ENCODE measurements at places on chromosomes 11 and 22.

GRCh38 chr22:47278655-47279054, 516.2 kb downstream of the TBC1D22A start:
- no peak for DNase-seq

DNA sequence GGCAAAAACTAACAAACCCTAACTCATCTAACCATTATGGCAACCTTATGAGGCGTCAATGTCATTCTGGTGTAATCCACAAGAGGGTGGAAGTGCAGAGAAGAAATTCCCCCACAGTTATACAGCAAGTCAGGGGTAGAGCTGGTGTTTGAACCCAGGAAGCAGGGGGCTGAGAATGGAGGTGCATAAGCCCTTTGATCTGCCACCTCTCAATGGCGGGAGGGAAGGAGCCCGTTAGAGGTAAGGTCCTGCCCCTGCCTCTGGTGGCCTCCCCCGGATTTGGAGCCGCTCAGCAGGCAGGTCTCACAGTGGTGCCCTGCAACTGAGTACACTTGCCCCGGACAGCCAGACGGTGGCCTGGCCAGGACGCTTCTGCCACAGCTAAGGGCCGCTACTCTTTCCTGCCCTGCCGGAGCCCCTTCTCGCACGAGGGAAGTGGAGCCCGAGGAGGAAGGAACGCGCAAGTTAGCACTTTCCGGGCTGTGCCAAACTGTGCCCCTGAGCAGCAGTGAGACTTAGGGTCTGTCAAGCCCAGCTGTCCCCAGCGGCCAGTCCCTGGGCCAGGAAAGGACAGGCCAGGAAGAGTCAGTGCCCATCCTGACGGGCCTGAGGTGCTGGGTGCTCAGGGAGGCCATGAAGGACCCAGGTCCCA, 1.1 kb downstream of the FXYD2 start:
- no peak for DNase-seq

DNA sequence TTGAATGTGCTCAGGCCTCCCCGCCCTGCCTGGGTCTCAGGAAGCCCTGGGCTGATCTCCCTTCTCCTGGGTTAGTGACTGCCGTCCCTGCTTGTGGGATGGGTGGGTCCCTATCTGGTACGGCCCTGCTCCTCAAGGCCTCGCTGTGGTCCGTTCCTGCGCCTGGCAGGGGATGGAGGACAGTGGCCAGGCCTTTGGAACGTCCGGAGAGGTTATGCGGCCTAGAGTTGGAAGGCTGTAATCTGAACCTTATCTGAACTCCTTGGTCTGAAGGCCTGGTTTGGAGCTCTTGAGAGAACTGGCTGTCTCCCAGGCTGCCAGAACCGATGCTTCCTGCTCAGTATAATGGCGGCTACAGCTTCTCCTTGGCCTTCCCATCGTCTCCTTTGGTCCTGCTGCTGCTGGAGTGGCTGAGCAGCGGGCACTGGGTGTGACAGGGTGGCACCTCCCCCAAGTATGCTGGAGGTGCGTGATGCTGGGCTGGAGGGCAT, 72.8 kb downstream of the FLI1 start:
- DNase-seq, result no peak

GRCh38 chr11:17563231-17563646, 16.2 kb downstream of the OTOG start:
- DNase-seq, result no peak

DNA sequence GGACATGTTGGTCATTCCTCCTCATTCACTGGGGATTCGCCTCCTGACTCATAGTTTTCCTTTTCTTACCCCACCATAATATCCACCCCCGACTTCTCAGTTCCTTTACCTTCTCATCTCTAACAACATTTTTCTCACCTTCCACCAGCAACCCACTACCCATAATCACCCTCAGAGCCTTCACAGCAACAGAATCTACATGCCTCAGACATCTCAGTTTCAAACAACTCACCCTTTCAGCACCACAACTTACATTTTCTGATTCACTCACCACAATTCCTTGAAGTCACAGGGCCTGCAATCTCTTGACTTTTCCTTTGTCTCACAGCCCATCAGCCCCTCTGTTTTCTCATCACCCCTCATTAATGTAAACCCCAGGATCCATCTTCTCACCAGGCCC, 2.3 kb upstream of the MTNR1B start:
- no peak for DNase-seq

- DNase-seq, result no peak
Measured at GRCh38 chr11:81497202-81497804, 1236.4 kb downstream of the FAM181B start.

- DNase-seq, result no peak
Measured at GRCh38 chr11:17273668-17274282, 2.8 kb upstream of the NUCB2 start.

GRCh38 chr11:10561947-10562346, 6.5 kb downstream of the LYVE1 start:
- no peak for DNase-seq

DNA sequence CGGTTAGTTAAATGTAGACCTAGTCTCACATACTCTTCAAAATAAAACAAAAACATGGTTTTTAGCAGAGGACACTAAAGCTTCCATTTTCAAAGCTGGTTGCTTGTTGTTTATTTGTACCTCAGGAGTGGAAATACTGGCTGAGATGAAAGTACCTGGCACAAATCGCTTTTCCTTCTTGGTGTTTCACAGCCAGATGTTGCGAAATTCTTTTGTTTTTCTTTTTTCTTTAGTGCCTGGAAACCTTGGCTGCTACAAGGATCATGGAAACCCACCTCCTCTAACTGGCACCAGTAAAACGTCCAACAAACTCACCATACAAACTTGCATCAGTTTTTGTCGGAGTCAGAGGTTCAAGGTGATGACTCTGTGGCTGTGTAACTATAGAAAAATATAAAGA, 48.3 kb downstream of the KREMEN1 start:
- no peak for DNase-seq

DNA sequence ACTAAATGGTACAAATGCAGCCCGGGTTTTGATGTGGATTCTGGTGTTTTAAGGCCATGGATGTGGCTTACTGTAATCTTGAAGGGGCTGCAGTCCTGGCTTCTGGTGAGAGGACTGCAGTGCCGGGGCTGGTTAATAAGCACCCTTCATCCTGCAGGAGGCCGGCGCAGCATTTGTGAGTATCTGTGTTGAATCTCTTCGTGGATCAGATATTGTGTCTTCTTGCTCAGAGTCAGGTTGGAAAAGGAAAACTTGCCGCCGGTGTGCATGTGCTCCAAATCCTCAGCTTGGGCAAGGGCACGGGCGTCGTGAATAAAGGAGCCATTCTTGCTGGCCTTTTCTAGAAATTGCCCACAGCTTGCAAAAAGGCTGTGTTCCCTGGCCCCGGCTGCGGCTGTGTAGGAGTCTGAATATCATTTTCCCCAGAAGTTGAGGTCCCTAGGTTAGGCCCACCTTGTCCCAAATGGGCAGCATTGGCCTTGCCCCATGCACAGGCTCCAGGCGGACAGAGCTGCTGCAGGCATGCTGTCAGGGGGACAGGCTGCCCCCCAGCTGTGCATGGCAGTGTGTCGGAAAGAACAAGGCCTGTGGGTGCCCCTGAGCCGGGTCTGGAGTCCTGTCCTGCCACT, 28.9 kb upstream of the PARVB start:
- DNase-seq, result no peak

DNA sequence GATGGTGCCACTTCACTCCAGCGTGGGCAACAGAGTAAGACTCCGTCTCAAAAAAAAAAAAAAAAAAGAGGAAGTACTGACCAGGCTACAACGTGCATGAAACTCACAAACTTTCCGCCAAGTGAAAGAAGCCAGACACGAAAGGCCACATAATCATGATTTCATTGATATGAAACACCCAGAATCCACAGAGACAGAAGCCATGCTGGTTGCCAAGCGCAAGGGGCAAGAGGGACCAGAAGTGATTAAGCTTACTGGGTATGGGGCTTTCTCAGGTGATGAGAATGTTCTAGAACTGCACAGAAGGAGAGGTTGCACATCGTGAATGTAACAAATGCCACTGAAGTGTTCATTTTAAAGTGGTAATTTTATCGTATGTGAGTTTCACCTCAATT, 60.9 kb downstream of the CELSR1 start:
- DNase-seq, result no peak

DNA sequence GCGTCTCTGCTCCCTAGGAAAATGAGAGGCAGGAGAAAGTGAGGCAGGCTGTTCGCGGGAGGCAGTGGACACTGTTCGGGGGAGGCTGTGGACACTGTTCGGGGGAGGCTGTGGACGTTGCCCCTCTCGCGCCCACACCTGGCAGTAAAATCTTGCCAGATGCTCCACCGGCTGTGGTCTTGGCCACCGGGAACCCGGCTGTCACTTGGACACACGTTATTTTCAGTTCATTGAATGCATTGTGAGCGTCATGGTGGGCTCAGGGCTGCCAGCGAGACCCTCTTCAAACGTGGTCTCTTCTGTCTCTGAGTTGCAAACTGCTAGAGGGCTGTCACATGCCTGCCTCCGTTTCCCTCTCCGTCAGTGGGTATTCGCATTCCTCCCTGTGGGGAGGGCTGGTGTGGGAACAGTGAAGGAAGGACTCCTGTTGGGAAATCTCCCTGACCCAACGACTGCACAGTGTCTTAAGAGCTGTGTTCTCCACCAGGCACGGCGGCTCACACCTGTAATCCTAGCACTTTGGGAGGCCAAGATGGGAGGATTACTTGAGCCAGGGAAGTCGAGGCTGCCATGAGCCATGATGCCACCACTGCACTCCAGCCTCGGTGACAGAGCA, 1.4 kb downstream of the PRR5 start:
- DNase-seq, result peak; percentile 5

DNA sequence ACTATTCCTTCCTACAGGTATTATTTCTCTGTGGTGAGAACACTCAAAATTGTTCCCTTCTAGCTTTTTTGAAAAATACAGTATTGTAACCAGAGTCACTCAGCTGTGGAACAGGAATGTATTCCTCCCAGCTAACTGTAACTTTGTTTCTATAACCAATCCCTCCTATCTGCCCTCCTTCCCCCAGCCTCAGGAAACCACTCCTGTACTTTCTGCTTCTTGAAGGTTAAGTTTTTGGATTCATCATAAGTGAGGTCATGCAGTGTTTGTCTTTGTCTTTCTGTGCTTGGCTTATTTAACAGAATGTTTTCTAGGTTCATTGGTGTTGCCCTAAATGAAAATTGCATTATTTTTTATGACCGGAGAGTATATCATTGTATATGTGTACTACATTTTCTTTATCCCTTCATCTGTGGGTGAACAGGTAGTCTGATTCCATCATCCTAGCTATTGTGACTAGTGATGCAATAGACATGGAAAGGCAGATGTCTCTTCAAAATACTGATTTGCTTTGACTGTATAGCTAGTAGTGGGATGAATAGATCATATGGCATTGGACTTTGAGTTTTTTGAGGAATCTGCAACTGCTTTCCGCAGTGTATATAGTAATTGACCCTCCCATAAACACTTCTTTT, 112.9 kb upstream of the GRK3 start:
- DNase-seq, result no peak

DNA sequence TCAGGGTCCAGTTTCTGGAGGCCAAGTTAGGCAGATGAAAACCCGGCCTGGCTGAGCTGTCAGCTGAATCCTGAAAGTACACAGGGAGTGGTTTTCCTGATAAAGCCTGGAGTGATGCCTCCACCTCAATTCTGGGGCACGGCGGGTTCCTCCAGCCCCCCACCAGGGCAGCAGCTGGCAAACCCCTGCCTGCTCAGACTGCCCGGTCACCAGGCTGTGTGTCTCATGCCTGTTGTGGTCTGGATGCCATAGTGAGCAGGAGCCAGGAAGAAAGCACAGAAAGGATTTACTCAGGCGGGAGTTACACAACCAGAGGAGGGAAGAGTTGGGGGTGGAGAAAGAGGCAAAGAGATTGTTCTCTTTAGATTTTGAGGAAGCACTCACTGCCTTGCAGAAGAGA, 119.9 kb upstream of the RASSF10 start:
- DNase-seq, result no peak

DNA sequence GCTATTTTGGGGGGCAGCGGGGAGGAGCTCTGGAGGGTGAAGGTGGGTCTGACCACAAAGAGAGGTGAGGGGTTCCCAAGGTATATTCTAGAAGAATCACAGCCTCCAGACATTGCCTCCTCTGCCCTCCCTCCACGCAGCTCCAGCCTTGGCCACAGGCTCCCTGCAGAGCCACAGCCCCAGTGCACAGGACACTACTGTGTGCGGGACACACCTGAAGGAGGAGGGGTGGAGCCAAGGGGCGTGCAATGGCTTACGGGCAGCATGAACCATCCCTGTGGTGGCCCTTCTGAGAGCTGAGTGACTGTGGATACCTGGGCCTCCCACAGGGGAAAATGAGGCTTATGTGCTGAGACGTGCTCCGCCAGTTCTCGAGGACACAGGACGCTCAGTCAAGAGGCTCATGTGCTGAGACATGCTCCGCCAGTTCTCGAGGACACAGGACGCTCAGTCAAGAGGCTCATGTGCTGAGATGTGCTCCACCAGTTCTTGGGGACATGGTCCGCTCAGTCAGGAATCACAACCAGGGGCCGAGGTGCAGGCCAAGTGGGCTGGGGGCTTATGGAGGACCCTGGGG, 417.3 kb downstream of the SHANK2 start:
- DNase-seq, result no peak

DNA sequence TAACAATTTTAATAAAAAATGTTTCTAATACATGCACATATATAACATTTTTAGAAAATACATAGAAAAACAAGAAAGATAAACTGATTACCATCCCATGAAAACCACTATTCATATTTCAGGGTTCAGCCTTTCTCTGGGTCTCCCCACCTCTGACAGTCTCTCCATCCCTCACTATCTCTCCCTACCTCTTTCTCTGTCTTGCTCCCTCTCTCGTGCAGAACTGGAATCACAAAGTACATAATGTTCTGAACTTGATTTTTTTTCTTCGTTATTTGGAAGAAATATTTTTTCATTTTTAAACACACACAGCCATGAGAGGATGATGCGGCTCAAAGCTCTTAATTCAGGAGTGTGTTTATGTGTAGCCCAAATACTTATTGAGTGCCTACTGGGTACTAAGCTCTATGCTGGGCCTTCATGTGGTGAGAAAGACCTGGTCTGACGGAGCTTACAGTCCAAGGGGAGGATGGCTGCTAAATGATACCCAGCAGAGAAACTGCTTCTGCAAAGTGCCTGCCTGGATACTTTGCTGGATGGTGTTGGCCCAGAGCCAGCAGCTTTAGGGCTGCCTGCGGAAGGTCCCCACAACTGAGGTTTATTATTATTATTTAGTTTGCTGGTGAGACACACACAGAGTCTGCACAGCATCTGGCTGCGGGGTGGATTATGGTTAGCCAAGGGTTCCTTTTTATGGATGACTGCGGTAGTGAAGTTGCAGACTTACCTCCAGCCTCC, 42.6 kb downstream of the SC5D start:
- no peak for DNase-seq

Data from CD8-positive, alpha-beta T cell (primary cell).